Stimulated activated CD4-positive, alpha-beta T cell treated with anti-CD3 and anti-CD28 coated beads, Interleukin-1b, Interleukin-23, amount 100 ng/mL, for 4 hours (primary cell): ENCODE measurements at places on chromosomes 5 and 9.

DNA sequence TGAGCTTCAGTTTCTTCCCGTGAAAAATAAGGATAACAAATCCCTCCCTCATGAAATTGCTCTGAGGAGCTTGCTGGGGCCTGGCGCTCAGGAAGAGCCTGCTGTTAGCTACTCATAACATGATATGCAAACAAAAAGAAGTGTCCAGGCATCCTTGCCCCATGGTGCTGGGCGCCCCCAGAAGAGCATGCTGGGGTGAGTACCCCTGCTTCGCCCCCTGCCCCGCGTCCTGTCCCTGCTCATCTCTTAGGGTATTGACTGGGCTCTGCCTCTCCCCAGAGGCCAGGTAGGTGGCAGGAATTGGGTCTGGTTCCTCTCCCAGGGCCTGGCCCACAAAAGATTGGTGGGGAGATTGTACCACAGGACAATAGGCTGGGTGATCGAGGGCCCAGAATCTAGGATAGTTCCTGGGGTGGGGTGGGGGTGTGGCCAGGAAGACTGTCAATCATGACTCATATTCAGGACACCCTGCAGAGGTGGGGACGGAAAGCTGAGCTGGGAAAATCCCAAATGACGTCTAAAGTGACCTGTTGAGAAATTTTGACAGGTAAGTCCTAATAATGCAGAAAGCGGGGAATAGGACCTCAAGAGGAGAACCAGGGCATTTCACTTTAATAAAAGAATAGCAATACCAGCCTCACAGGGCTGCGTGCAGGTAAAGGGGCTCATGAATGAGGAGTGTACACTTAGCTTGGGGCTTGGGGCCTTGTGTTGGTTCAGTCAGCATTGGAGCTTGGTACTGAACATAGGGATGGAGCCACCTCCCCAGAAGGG, 8.9 kb downstream of the PITX1 start:
- no peak for DNase-seq

DNA sequence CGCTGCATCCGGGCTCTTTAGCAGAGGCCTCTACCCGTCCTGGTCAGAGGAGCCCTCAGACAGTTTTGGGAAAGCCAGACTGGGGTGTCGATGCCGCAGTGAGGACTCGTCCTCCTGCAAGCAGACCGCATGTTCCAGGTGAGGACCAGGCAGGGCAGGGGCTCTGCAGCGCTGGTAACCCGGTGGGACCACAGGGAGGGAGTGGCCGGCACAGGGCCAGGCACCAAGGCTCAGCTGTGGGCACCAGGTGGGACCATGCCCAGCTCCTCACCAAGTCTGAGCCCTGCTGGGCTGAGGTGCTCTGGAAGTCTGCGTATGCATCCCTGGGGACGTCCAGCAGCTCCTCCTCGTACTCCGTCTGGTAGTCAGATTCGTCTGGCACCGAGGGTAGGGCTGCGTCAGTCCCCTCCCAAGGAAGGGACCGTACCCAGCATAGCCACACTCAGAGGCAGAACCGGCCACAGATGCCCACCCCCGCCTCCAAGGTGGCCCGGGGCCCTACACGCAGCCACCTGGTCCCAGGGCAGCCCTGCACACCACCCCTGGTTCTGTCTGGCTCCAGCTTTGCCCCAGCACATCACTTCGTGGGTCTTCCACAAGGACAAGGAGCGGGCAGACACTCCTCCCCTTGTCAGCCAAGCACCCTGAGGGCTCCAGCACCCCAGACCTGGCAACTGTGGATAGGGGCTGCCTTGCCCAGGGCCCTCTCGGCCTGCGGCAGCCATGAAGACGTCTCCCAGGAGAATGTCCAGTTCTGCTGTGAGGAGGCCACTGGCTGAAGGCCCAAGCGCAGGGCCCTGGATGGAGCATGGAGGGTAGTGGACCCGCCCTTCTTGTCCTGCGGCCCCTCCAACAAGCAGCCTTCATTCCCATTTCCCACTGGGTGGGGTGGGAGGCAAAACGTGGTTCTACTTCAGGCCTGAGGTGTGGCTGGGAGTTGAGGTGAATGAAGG, 1.5 kb upstream of the NSMF start:
- DNase-seq = no peak

GRCh38 chr9:71147368-71147767, 25.9 kb upstream of the TRPM3 start:
- DNase-seq = no peak

GRCh38 chr9:113616116-113616515, 152.6 kb downstream of the RGS3 start:
- DNase-seq = no peak

DNA sequence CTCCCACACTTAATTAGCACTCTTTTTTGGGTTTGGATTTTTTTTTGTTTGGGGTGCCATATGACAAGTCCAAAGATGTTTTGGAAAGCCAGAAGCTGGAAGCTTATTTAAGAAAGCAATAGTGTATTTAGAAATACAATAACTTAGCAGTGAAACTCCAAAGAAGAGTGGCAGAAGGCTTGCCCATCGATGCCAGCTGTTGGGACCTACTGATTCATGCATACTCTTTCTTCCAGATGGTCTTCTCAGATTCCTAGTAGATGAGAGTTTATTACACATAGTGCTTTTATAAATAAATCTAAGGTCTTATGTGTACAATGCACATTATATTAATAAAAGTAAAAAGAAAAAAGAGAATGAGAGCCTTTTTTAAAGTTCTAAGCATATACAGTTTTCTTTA, 374.6 kb downstream of the OSTF1 start:
- DNase-seq = no peak

DNA sequence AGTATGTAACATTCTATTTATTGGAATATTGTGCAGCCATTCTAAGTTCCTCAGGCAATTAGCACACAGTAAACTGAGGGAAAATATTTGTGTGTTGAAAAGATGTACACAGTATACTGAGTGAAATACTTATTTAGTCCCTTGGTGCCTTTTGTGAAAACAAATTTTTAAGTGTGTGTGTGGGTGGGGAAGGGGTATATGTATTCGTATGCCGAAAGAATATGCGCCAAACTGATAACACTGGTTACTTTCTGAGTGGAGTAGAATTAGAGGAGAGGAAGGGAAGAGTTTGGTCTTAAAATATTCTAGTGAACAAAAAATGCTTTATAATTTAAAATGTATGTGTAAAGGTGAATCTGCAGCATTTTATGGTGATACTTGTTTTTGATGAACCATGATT, 3.1 kb downstream of the DCP2 start:
- no peak for DNase-seq

GRCh38 chr5:90483206-90483605, 8.5 kb downstream of the POLR3G start:
- no peak for DNase-seq

- DNase-seq = no peak
These were observed 34.0 kb upstream of the CLINT1 start for GRCh38 chr5:157892974-157893373.

GRCh38 chr9:108911820-108912219, 22.1 kb downstream of the ELP1 start:
- no peak for DNase-seq

GRCh38 chr5:6483880-6484382, 35.3 kb downstream of the UBE2QL1 start:
- no peak for DNase-seq

DNA sequence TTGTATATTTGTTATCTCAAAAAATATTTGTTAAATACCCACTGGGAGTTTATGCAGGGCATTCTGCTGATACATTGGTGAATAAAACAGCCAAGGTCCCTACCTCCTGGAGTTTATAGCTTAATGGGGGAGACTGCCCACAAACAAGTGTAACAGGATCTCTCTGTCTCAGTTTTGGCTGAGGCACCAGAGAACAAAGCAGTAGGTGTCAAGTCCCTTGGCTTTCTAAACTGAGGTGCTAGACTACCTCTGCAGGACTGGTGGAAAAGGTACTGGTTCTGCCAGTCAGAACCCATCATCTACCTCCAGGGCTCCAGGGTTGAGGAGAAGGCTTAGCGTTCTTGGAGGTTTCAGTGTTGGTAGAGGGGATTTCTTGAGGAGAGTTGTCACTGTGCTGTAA, 188.4 kb upstream of the ELL2 start:
- DNase-seq = no peak

DNA sequence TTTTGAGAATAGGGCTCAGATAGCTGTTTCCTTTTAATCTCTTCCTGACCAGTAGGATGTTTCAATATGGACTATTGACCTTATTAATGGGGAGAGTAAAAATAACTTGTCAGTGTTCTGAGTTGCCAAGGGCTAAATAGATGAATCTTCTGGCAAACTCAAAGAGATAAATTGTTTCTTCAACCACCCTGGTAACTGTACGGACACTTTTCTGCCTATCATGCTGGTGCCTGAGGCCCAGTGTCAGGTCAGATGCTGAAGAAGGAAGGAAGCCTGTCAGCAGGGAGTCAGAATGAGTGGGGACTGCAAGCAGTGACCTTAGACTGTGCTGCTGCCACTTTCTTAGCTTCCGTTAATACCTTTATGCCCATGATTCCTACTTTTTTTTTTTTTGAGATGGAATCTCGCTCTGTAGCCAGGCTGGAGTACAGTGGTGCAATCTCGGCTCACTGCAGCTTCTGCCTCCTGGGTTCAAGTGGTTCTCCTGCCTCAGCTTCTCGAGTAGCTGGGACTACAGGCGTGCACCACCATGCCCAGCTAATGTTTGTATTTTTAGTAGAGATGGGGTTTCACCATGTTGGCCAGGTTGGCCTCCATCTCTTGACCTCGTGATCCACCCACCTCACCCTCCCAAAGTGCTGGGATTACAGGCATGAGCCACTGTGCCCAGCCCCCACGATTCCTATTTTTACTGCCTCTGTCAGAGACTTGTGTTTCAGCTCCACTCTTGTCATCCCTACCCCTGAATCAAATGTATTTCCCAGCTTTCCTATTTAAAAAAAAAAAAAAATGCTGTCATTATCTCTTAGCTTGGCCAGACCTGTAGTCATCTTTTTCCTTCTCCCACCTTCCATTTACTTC, 33.7 kb downstream of the TGFBR1 start:
- DNase-seq = no peak

DNA sequence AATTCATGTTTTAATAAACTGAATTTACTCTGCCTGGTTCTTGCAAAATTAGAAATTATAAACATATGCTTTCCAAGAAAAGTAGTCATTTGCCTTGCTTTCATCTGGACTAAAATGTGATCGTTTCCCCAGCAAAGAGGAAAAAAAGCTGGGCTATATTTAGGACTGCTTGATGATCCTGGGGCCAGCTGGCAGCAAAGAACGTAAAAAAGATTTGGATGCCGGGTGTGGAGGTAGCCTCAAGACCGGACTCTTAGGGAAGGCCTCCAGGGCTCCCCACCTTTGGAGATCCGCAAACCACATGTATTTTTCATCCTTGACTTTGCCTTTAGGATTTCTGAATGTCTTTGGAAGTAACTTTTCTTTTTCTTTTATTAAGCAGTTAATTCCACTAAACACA, 156.1 kb upstream of the SEMA6A start:
- DNase-seq = no peak

- DNase-seq = no peak
These were observed 17.1 kb downstream of the DCANP1 start for GRCh38 chr5:135430135-135430437.

GRCh38 chr9:92300936-92301335, 7.4 kb upstream of the IARS1 start:
- DNase-seq = no peak

- no peak for DNase-seq
These were observed 4.8 kb downstream of the ANKRD34B start for GRCh38 chr5:80565330-80565729.

- no peak for DNase-seq
These were observed 6.3 kb downstream of the QSOX2 start for GRCh38 chr9:136239135-136239982.
